Activated T-cell treated with anti-CD3 and anti-CD28 coated beads for 48 hours (primary cell): ENCODE measurements at places on chromosomes 16 and 17.
A peak's percentile ranks its signal among the peaks of the same experiment; 100 is the strongest.

DNA sequence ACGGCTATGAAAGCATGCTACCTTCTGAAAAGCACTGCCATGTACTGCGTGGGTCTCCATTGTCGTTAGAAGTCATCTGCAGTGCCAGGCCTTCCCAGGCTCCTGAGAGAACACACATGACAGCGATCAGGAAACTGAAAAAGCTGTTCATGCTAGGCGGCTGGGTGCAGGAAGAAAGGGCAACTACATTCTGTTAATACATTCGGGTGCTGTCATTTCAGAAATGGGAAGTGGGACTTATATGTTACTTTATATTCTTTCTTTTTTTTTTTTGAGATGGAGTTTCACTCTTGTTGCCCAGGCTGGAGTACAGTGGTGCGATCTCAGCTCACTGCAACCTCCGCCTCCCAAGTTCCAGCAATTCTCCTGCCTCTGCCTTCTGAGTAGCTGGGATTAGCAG, 19.9 kb downstream of the CFAP20 start:
- no peak for DNase-seq

DNA sequence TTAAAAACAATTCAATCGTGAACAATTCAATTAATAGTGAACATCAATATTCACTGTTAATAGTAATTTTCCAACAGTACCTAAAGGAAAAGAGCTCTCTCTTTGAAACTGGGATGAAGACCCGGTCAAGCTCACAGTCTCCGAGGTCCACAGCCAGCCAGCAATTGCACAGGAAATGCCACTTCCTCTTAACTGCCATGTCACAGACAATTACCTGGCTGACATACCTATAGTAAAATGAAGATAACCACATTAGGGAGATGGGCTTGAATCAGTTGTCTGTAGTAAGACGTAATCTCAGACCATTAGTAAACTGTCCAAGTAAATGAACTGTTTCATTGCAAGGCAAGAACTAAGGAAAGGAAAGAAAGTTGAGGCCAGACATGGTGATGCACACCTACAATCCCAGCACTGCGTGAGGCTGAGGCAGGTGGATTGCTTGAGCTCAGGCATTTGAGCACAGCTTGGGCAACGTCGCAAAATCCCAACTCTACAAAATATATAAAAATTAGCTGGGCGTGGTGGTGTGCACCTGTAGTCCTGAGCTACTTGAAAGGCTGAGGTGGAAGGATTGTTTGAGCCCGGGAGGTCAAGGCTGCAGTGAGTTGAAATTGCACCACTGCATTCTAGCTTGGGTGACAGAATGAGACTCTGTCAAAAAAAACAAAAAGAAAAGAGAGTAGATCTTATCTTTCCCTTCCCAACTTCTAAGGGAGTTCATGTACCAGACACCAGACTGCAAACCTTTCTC, 36.9 kb downstream of the PKD1L3 start:
- no peak for DNase-seq

DNA sequence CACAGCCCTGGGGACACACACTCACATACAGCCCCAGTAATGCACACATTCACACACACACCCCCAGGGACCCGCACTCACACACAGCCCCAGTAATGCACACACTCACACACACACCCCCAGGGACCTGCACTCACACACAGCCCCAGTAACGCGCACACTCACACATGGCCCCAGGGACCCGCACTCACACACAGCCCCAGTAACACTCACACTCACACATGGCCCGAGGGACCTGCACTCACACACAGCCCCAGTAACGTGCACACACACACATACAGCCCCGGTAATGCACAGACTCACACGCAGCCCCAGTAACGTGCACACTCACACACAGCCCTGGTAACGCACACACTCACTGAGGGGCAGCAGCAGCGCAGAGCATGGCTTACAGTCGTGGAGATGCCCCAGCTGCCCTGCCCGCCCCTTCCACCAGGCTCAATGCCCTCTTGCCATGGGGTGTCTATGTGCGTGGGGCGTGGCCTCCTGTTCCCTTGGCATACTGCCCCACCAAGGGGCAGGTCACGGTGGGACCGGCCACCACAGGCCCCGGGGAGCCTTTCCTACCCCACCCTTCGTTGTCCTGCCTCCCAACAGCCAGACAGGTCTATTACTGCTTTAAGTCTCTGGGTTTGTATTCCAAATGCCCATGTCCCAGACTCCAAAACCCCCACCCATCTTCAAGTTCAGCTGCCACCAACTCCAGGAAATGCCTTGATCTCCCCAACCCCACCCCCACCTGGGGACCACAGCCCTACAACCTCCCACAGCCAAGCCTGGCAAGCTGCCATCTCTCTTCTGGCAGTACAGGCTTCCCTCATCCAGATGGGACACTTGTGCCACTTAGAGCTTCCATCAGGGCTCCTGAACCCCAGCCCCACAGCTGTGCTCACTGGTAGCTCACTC, 2.7 kb downstream of the CCDC102A start:
- no peak for DNase-seq

DNA sequence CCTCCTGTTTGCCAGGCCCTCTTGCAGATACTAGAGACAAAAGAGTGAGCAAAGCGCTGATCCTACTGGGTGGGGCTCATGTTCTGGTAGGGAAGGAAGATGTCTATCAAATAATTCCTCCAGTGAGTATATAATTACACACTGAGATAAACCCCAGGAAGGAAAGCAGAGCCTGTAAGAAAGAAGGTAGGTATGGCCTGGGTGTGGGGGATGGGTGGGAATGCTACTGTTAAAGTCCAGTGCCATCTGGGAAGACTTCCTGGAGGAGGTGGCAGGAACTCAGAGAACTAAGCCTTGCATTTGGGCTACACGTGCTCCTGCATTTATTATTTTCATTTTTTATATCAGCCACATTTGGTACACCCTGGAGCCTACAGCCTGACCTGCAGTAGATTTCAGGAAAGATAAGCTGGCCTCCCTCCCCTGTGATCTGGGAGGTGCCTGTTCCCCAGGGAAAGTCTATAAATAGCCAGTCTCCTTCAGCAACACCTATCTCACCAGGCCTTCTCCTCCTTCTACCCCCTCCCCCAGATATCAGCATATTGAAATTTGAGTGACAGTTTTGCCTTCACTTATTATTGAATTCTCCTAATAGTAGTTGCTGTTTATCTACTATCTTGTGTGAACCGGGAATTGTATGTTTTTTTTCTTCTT, 11.5 kb downstream of the ATP2C2 start:
- no peak for DNase-seq

DNA sequence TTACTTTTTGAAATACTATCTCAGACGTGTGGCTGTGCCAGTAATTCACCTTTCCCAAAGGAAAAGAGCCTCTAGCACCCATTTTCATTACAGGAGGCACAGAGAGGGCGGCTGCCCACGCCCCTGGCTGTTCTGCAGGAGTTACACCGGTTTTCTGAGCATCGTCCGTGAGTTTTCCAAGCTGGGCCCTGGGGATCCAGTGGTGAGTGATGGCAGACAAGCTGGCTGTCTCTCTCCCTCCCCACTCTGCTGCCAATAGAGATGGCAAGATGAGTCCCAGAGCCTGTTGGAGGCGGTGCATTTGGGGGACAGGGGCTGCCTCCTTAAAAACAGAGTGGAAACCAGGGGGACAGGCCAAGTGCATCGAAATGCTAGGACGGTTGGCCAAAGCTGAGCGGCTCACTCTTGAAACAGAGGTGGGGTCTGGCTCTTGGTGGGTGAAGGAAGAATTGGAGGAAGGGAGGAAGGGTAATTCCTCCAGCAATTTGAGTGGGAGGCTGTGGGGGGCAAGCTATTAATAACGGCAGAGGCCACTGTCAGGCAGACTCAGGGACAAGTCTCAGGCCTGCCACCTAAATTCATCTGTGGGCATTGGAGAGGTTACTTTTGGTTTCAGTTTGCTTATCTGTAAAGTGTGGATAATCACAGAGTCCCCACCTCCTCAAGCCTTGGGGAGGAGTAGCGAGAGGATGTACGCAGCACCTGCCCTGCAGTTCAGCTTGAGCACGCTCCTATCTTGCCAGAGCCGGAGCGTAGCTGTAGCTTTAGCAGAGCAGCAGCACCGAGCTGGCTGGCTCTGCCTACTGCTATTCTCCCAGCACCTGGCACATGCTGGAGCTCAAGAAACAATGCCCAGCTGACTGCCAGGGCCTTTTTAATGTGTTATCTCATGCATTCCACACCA, 7.5 kb upstream of the NOS2 start:
- DNase-seq = peak; percentile 30

DNA sequence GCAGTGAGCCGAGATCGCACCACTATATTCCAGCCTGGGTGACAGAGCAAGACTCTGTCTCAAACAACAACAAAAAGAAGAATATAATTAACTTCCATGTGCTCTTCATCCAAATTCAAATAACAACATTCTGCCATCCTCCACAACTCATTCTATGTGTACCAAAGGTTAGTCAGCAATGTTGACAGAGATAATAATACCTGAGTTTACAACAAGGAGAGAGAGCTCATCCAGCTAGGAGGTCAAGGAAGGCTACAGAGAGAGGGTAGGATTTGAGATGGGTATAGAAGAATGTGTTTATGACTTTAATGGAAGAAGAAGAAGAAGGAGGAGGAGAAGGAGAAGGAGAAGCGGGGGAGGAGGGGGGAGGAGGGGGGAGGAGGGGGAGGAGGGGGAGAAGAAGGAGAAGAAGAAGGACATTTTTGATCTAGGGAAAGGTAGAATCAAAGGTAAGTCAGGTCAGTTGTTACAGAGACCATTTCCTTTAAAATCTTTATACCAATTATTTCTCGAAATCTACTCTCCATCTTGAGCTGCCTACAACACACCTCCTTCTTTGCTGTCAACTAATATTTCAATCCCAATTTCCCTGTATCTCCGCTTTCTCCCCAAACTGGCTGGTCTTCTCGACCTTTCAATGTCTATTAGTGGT, 10.1 kb upstream of the HSF5 start:
- DNase-seq = no peak

GRCh38 chr16:53773150-53773846, 69.3 kb downstream of the FTO start:
- DNase-seq = no peak

DNA sequence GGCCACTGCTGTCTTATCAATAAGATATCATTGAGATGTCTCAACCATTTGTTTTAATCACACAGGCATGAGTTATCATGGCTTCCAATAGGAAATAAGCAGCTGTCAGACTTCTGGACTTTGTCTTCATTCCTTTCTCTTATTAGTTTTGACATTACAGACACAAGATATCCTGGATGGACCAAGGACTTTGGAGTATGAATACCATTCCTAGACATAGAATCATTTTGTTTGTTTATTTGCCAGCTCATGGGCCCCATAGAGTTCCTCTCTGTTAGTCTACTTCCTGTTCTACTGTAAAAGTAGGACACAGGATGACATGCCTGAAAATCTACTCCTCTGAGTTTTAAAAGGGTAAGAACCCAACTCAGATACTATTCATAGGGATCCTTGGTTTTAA, 77.7 kb upstream of the KCNJ16 start:
- DNase-seq = no peak

- no peak for DNase-seq
Measured at GRCh38 chr17:31579265-31579664, 187.8 kb downstream of the RAB11FIP4 start.

- DNase-seq = peak; percentile 45
Measured at GRCh38 chr17:39235555-39236449, 10.1 kb upstream of the STAC2 start.

- DNase-seq = no peak
Measured at GRCh38 chr16:21264571-21265036, 13.5 kb downstream of the CRYM start.

DNA sequence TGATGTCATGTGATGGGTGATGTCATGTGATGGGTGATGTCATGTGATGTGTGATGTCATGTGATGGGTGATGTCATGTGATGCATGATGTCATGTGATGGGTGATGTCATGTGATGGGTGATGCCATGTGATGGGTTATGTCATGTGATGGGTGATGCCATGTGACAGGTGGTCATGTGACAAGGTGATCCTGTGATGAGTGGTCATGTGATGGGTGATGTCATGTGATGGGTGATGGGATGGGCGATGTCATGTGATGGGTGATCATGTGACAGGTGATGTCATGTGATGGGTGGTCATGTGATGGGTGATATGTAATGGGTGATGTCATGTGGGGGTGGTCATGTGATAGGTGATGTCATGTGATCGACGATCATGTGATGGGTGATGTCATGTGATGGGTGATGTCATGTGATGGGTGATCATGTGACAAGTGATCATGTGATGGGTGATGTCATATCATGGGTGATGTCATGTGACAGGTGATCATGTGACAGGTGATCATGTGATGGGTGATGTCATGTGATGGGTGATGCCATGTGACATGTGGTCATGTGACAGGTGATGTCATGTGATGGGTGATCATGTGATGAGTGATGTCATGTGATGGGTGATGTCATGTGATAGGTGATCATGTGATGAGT, 17.2 kb downstream of the CD300LB start:
- peak; percentile 40 for DNase-seq

DNA sequence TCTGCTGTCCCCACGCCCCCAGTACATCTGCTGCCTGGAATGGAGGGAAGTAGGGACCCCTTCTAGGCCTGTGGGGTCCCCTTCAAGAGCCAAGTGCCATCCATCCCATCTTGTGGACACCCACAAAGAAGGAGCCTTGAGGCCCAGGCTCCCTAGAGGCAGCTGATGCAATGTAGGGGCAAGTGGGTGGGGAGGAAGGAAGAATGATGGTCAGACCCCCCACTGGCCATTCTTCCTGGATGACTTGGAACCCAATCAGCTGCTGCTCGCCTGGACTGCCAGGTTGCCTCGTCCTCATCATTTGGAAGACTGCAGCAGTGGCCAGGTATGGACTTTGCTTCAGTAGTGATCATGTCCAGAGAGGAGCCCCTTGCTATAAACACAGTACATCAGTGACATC, 48.9 kb downstream of the SMPD3 start:
- DNase-seq = no peak

DNA sequence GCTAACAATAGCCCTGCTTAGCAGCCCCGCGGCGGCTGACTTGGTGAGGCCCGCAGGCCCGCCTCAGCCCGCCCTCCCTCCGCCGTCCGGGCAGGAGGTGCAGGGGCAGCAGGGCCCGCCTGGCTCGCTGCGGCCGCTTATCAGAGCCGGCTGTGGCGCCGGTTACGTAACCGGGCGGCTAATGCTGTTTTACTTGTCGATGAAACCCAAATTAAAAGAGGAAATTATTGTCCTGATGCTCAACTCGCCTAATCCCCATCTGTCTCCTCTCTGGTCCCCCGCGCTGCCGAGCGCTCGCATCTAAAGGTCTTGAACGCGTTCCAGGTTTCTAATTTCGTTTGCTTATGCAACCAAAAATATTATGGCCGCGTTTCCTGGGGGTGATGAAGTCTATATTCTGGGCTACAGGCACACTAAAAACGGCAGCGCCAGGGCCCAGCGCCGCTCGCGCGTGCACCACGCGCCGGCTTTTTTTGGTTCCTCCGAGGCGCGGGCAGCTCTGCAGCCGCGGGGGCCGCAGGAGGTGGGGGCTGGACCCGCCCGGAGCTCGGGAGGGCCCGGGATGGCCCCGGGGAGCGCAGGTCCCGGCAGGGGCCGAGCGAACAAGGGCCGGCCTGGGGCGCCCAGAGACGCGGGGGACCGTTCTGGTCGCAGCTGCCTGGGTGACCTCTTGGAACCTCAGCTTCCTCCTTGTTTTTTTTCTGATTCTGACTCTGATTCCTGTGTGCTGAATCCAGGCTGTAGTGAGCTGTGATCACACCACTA, 65.2 kb upstream of the TOB1 start:
- DNase-seq = no peak

- no peak for DNase-seq
Measured at GRCh38 chr17:6231886-6232731, 161.9 kb downstream of the WSCD1 start.
